ENCODE measurements at places on chromosomes 1 and 21.

DNA sequence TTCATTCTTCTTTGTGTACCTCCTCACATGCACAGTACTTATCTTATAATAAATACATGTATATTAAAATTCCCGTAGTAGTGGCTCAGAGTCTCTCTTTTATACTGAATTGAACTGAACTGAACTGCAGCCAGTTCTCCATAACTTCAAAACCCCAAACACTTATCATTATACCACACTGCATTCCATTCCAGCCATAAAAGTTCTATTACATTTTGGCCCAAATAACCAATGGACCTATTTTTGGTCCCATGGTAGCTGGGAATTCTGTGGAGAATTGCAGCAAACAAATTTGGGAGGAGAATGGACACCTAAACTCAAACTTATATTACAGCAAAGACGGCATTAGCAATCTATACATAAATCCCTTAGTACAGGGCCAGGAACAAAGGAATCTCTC, 86.6 kb upstream of the C1orf87 start:
- no peak overlapping the region for H3K4me3 ChIP-seq
- DNase-seq, result no peak
- no peaks in the 10 kb centered on the region for H3K36me3 ChIP-seq
- H3K27me3 ChIP-seq, result no peaks in the 10 kb centered on the region
- no peak overlapping the region for H3K27ac ChIP-seq
- no peaks in the 10 kb centered on the region for H3K4me1 ChIP-seq

GRCh38 chr1:8197493-8198282, 120.2 kb upstream of the SLC45A1 start:
- H3K27me3 ChIP-seq, result peaks cover 5% of the 10 kb centered on the region
- no peaks in the 10 kb centered on the region for H3K36me3 ChIP-seq
- DNase-seq, result no peak
- peaks cover 3% of the 10 kb centered on the region for H3K4me1 ChIP-seq

DNA sequence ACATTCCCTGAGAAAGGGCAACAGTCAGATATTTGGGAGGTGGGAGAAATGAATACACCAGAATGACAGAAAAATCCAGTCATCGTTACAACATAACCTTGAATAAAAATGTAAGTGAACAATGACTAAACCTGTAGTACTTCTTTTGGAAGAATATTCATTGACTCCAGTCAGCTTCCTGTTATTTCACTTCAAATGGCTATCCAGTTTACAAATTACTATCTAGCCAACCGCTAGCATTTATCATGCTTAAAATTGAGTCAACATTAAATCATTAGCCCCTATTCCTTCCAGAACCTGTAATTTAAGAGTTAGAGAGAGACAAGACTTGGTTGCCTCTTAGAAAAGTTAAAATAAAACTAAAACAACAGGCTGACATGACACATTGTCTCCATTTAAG, 33.6 kb downstream of the WLS start:
- H3K4me3 ChIP-seq, result no peak overlapping the region
- DNase-seq, result no peak
- no peak overlapping the region for H3K27ac ChIP-seq
- no peaks in the 10 kb centered on the region for H3K4me1 ChIP-seq
- no peaks in the 10 kb centered on the region for H3K36me3 ChIP-seq
- H3K27me3 ChIP-seq, result no peaks in the 10 kb centered on the region

- H3K36me3 ChIP-seq, result no peaks in the 10 kb centered on the region
- peaks cover 5% of the 10 kb centered on the region for H3K27me3 ChIP-seq
- H3K4me1 ChIP-seq, result no peaks in the 10 kb centered on the region
- H3K27ac ChIP-seq, result no peak overlapping the region
- H3K4me3 ChIP-seq, result no peak overlapping the region
- DNase-seq, result no peak
Measured at GRCh38 chr1:37150986-37151385, 116.7 kb upstream of the GRIK3 start.

DNA sequence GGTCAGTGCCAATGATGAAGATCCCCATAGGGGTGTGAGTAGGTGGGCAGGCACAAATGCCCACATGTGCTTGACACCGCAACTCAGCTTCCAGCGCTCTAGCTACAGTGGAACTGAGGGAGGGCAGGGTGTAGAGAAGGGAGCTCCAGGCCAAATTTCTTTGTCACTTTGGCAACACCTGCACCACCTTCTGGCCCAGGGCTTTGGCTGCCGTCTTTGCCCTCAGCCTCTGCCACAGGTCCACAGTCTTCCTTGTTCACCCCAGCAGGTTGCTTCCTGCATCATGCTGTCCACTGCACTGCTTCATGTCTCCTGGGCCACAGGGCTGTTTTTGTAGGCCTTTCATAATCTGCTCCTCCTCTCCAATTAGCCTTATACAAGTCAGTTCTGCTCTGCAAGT, 20.4 kb upstream of the FMOD start:
- no peak overlapping the region for H3K27ac ChIP-seq
- H3K36me3 ChIP-seq, result no peaks in the 10 kb centered on the region
- peaks cover 6% of the 10 kb centered on the region for H3K27me3 ChIP-seq
- H3K4me1 ChIP-seq, result no peaks in the 10 kb centered on the region
- no peak for DNase-seq

GRCh38 chr21:35390013-35390776, 341.1 kb upstream of the RUNX1 start:
- H3K27ac ChIP-seq, result no peak overlapping the region
- no peaks in the 10 kb centered on the region for H3K36me3 ChIP-seq
- peaks cover 3% of the 10 kb centered on the region for H3K4me1 ChIP-seq
- DNase-seq, result no peak
- H3K27me3 ChIP-seq, result peaks cover 4% of the 10 kb centered on the region

GRCh38 chr1:175839779-175840669, 96.6 kb upstream of the TNR start:
- H3K27me3 ChIP-seq, result no peaks in the 10 kb centered on the region
- no peaks in the 10 kb centered on the region for H3K4me1 ChIP-seq
- H3K27ac ChIP-seq, result no peak overlapping the region
- H3K36me3 ChIP-seq, result no peaks in the 10 kb centered on the region
- H3K4me3 ChIP-seq, result no peak overlapping the region
- no peak for DNase-seq

- no peak overlapping the region for H3K27ac ChIP-seq
- H3K4me3 ChIP-seq, result no peak overlapping the region
- no peaks in the 10 kb centered on the region for H3K27me3 ChIP-seq
- H3K4me1 ChIP-seq, result no peaks in the 10 kb centered on the region
Measured at GRCh38 chr1:56120021-56120420, 459.3 kb downstream of the PLPP3 start.

DNA sequence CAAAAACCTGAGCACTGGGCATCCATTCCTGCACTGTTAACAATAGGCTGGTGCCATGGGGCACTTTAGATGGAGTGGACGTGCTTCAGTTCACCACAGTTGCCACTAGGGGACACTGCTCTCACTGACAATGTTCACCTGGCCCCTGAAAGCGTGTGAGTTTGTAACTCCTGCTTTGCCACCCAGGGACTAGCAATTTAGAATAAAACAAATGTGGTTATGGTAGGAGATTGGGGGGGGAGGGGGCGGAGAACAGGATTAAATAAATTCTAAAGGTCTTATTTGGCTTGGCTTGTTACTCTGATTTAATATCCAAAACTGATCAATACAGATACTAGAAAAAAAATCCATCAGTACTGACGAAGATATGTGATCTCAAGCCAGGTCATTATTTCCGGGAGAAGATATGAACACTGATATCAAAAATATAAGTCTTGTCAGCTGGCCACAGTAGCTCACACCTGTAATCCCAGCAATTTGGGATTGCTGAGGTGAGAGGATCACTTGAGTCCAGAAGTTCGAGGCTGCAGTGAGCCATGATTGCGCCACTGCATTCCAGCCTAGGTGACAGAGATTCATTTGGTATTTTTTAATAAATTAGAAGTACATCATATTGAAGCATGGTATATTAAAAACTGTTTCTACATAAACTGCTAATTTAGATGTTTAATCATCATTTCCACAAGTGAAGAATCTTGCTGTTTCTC, 23.2 kb downstream of the INTS7 start:
- H3K27ac ChIP-seq, result no peak overlapping the region
- H3K4me1 ChIP-seq, result no peaks in the 10 kb centered on the region
- H3K36me3 ChIP-seq, result peaks cover 33% of the 10 kb centered on the region
- peak; percentile 77 for DNase-seq
- no peak overlapping the region for H3K4me3 ChIP-seq
- no peaks in the 10 kb centered on the region for H3K27me3 ChIP-seq

GRCh38 chr21:41727784-41728763, 38.8 kb downstream of the RIPK4 start:
- H3K36me3 ChIP-seq, result no peaks in the 10 kb centered on the region
- H3K27ac ChIP-seq, result no peak overlapping the region
- DNase-seq, result no peak
- no peaks in the 10 kb centered on the region for H3K4me1 ChIP-seq
- H3K4me3 ChIP-seq, result no peak overlapping the region

GRCh38 chr1:4880626-4881025, 226.2 kb downstream of the AJAP1 start:
- H3K4me3 ChIP-seq, result no peak overlapping the region
- H3K4me1 ChIP-seq, result no peaks in the 10 kb centered on the region
- no peaks in the 10 kb centered on the region for H3K27me3 ChIP-seq
- H3K36me3 ChIP-seq, result no peaks in the 10 kb centered on the region
- DNase-seq, result no peak

- H3K4me1 ChIP-seq, result peaks cover 4% of the 10 kb centered on the region
- H3K27ac ChIP-seq, result no peak overlapping the region
- DNase-seq, result no peak
Measured at GRCh38 chr1:5479876-5480646, 512.2 kb downstream of the NPHP4 start.

DNA sequence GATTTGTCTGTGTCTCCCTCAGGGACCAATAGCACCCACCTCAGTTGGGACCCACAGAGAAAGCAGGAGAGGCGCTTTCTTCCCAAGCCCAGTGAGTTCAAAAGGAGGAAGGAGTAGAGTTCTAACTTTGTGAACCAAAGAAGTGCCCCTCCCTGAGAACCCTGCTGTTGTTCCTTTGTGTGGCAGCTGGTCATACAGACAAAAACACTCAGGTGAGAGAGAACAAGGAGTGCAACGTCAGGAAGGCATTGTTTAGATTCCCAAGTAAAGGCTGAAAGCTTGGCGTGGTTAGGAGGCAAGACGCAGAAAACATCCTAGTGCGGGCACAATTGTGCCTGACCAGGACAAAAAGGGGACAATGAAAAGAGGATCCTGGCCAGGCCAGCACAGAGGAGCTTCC, 654.6 kb downstream of the KIF26B start:
- H3K27ac ChIP-seq, result no peak overlapping the region
- no peaks in the 10 kb centered on the region for H3K36me3 ChIP-seq

DNA sequence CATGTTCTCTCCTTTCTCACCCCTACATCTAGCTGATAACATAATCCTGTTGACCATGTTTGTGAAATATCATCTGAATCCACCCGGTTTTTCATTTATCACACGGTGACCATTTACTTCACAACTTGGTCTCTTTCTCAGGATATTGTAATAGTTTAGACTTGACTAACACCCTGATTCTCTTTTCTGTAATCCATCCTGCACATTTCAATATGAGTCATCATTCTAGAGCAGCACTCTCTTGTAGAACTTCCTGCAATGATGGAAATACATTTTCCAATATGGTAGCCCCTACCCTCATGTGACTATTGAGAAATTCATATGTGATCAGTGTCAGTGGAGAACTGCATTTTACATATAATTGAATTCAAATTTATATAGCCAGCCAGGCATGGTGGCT, 2.3 kb upstream of the JAM2 start:
- no peak for DNase-seq
- H3K27ac ChIP-seq, result no peak overlapping the region
- no peaks in the 10 kb centered on the region for H3K36me3 ChIP-seq
- peaks cover 14% of the 10 kb centered on the region for H3K4me1 ChIP-seq
- peaks cover 44% of the 10 kb centered on the region for H3K27me3 ChIP-seq

DNA sequence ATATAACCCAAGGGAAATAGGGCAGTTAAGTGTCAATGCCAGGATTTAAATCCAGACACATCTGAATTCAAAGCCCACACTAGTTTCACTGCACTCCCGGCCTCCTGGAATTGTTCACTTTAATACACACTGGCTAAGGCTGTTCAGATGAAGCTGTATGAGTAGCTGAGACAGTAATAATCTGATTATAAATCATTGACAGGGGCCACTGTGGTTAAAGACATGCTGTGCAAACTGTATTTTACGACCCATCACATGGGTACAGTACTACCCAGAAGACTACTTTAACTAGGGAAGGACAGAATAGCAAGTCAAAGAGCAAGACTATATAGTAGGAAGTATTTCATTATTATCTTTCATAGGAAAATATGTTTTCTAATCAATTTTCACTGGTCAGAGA, 16.1 kb upstream of the NTNG1 start:
- H3K27ac ChIP-seq, result no peak overlapping the region
- peaks cover 1% of the 10 kb centered on the region for H3K27me3 ChIP-seq
- H3K4me3 ChIP-seq, result no peak overlapping the region
- H3K4me1 ChIP-seq, result no peaks in the 10 kb centered on the region
- H3K36me3 ChIP-seq, result no peaks in the 10 kb centered on the region

GRCh38 chr1:93450321-93450720, 2.4 kb downstream of the FNBP1L start:
- no peaks in the 10 kb centered on the region for H3K36me3 ChIP-seq
- H3K4me3 ChIP-seq, result no peak overlapping the region
- peaks cover 13% of the 10 kb centered on the region for H3K4me1 ChIP-seq
- DNase-seq, result no peak

DNA sequence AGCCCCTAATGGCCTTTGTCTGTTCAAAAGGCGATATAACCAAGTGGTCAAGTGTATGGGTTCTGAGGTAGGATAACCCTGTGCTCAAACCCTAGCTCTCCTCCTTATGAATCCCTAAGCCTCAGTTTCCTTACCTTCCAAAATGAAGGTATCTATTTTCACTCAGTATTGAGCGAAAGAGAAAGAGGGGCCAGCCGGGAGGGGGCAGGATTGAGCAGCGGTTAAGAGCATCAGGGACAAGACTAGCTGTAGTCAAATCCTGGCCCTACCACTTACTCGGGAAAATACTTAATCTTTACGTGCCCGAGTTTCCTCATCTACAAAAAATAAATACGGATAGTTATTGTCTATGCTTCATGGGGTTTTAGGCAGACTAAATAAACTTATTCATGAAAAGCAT, 25.7 kb downstream of the LY9 start:
- DNase-seq, result no peak
- H3K36me3 ChIP-seq, result peaks cover 19% of the 10 kb centered on the region
- no peaks in the 10 kb centered on the region for H3K27me3 ChIP-seq
- H3K27ac ChIP-seq, result no peak overlapping the region
- no peak overlapping the region for H3K4me3 ChIP-seq

DNA sequence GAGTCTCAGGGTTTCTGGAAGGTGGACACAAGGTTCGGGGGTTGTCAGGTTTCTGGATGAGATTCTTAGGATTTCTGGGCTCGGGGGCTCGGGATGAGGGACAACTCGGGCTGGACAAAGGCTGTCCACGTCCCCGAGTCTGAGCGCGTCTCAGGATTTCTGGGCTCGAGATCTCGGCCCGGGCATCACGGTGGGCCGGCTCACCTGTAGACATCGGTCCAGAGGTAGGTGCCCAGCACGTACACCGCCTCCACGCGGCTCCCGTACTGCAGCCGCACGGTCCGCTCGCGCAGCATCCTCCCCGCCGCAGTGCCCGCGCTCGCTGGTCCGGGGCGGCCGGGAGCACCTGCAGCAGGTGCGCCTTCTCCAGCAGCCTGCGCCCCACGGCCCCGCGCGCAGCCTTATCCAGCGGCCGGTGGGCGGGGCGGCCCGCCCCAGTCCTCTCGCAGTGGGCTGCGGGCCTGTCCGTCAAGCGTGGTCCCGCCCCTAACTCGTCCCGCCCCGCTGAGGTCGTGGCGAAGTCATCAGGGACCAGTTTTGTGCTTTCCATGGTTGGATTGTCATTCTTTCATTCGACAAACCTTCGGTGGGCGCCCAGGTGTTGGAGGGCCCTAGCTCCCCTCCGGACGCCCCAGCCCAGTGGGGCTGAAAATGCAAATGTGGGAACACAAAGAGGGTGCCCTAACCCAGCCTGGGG, at the start of gene PADI2:
Gene PADI2, minus strand, starts transcription at position 376 of the 697 bp plus-strand sequence. Its CDS starts 80 bp downstream, at position 296.
- H3K27ac ChIP-seq, result no peak within 1 kb of the TSS
- H3K4me3 ChIP-seq, result no peak within 1 kb of the TSS
- DNase-seq, result peak; percentile 55
- peaks cover 44% of the 10 kb centered on the region for H3K27me3 ChIP-seq
- peaks cover 9% of the 10 kb centered on the region for H3K4me1 ChIP-seq
